Fibroblast of skin of left biceps (primary cell): ENCODE measurements at places on chromosomes 6 and 20.
A peak's percentile ranks its signal among the peaks of the same experiment; 100 is the strongest.

DNA sequence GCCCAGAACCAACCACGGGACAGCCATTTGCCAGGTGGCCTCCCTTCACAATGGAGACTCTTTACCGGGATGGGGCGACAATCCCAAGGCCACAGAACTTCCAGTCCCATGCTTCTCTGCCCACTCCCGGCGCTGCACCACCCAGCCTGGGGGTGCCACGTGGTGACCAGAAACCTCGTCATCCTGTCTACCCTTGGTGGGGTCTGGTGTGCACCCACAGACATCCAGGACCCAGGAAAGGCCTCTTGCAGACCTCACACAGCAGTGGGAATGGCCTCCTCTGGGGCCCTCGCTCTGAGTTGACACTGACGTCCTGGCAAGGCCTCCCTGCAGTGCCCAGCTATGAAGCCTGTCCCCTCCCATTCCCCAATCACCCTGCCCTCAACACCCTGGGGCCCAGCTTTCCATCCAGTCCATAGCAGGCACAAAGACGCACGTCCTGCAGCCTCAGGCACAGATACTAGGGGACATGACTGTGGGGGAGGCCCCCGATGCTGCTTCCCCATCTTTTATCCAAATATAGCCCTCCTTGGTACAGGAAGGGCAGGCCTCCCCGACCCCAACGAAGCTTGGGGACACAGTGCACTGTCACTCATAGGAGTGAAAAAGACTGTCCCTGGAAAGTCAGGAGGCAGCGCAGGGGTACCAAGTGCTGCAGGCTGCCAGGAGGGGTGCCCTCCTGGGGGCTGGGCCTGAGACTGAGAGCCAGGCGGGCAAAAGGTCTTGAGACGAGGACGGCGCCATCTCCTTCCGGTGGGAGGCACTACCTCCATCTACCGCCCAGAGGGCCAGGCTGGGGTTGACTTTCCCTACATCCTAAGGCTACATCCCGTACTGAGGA, 7.2 kb downstream of the CST7 start:
- no peak for DNase-seq

DNA sequence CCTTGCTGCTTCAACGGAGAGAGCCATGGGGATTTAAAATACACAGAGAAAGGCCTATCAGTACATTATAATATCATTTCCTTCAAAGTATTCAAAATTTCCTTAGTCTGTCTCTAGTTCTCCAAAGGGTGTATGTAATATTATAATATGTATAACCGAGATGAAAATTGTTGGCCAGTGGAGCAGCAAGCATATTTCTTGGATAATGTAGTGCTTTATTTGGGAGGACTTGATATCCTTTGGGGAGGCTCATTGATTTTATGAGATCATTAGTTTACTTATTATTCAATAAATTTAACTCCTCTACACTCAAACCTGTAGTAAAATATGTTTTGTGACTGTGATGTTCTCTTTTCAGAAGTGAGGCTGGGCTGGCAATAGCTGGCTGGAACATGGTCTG, 802.9 kb upstream of the FLRT3 start:
- no peak for DNase-seq

- DNase-seq = peak; percentile 95
Measured at GRCh38 chr20:17161673-17162481, 65.0 kb upstream of the PCSK2 start.

DNA sequence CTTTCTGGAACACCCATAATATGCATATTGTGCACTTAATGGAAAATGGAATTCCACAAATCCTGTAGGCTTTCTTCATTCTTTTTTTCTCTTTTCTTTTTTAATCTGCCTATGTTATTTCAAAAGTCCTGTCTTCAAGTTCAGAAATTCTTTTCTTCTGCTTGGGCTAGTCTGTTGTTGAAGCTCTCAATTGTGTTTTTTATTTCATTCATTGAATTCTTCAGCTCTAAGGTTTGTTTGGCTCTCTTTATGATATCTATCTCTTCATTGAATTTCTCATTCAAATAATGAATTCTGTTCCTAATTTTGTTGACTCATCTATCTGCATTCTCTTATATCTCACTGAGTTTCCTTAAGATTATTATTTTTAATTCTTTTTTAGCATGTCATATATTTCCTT, 10.1 kb downstream of the SPINT4 start:
- DNase-seq = no peak

- DNase-seq = no peak
Measured at GRCh38 chr6:136792095-136792409, 225 bp downstream of the MAP3K5 start.

DNA sequence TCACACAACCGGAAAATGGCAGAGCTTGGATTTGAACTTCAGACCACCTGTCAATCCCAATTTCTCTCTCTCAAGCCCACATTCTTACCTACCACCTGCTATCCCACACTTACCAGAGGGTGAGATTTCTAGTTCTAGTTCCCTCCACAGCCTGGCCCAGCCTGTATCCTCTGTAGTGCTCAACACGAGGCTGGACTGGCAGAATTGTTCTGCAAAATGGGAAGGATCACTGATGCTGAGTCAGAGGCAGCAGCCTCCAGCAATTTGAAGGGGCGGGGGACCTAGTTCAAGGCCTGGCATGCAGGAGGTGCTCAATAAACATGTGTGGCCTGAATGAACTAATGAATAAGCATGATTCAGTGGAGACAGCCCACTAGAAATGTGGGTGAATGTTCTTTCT, 53.6 kb upstream of the TTPAL start:
- DNase-seq = no peak

DNA sequence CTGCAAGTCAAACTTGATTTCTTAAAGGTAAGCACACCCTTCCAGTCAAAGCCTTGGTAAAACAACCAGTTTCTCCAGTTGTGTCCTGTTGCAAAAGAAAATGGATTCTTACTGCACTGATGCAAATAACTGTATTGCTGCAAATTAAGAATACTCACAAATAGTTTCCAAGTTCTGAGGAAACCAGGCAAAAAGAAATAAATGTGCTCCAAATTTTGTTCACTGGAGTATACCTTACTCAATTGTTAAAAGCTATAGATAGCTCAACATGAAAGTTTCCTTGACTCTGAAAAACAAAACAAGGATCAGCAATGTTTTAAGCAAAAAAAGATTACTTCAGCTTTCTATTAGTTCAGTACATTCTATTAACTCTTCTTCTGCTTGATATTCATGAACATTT, 75.2 kb downstream of the SLC16A10 start:
- DNase-seq = no peak

- no peak for DNase-seq
Measured at GRCh38 chr6:111874025-111874415, 768 bp upstream of the FYN start.

DNA sequence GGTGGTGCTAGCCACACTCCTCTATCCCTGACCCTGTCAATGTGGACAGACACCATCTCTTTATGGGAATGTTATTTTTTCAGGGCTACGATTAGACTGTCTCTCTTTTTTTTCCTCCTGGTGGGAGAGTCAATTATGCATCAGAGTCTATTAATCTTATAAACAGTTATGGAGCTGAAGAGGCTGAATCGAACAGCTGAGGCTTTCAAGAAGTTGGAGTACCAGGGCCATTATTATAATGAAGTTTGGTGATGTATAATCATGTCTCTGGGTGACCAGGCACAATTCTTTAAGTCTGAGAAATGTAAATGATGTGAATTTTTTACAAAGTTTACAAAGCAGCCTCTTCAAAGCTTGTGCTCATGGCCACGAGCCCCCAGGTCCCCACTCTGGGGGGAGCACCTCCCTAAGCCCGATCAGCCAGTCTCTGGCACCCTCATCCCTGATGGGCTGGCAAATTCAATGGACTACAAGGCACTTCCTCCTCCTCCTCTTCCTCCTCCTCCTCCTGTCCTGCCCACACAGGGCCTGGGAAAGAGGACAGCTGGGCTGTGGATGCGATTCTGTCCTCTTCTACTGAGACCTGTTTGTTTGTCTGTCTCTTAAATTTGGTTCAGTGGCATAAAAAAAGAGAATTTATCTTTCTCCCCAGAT, 43.9 kb upstream of the QKI start:
- DNase-seq = no peak

DNA sequence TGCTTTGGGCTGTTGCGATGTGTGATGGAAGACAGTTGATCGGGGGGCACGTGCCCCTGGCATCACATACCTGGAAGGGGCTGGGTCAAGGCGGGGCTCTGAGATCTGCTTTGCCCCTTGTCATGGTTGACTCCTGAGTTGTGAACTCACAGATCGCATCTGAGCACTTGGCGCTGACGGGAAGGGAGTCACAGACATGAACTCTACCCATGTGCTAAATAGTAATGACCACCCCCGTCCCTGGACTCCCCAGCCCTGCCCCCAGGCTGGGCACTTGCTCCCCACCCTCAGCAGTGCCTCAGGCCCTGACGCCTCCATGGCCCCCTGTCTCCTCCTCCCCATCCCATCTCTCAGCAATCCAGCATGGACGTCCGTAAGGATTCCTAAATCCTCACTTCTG, 107.0 kb downstream of the SYNDIG1 start:
- no peak for DNase-seq

- no peak for DNase-seq
Measured at GRCh38 chr6:112087916-112088315, 525 bp downstream of the FAM229B start.

- no peak for DNase-seq
Measured at GRCh38 chr20:10357974-10358373, 76.0 kb downstream of the MKKS start.

- no peak for DNase-seq
Measured at GRCh38 chr6:34260576-34261267, 11.9 kb upstream of the SMIM29 start.

DNA sequence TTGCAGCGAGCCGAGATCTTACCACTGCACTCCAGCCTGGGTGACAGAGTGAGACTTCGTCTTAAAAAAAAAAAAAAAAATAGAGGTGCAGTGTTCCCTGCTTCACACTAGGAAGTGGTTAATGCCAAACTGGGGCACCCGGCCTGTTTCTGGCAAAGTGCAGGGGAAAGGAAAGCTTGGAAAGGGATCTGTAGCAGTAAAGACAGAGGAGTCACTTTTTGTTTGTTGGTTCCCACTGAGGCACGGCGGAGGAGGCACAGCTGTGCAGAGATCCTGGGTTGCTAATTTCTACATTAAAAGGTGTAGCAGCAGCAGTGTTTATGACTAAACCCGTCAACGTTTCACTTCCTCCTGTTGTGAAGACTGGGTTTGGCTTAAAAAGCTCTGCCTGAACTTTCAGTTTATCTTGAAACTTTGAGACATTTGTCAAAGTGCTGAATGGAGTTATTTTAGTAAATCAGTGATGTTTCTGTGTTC, 125.6 kb downstream of the CARMIL1 start:
- DNase-seq = no peak

DNA sequence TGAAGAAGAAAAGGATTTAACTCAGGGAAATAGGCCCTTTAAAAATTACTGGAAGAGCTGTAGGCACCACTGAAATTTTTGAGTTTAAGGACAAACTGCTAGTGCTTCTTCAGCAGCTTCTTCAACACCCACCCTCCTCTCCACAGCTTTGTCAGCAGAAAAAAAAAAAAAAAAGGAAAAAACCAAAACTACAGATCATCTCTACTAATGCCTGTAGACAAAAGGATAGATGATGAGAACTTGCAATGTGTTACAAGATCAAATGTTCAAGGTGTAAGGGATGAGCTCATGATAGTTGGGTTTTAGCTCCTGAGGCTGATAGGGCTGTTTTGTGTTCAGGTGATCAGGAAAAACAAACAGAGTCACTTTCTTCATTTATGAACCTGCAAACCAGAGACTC, 55.2 kb upstream of the PREP start:
- no peak for DNase-seq

DNA sequence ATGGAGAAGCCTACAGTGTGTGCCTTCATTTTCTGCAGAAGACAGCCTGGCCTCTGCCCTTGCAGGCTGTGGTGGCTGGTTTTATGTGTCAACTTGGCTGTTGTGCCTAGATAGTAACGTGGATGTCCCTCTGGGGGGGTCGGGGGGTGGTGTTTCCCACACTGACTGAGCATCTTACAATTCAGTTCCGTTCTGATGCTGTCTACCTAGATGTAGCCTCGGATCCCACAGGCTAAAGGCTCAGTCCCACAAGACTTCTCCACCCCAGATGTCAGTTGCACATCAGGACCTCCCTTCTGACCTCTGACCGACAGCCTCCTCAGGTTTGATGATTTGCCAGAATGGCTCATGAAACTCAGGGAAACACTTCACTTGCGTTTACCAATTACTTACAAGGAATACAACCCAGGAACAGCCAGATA, 4.4 kb downstream of the PYGB start:
- DNase-seq = no peak

DNA sequence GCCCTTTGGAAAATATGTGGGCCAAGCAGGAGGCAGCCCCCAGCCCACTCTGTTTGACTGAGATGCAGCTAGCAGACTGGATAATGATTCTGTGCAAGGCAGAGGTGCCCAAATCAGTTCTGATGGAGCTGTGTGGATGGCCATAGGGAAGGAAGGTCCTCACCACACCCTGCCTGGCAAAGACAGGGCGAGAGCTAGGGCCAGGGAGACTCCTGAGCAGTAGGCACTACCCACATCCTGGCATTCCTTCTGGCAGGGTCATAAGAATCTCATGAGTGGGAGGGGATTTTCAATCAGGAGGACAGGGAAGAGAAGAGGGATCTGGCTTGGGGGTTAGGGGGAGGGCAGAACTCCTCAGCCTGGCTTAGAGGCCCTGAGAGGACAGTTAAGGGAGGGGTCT, 18.6 kb upstream of the TREM2 start:
- DNase-seq = no peak

- DNase-seq = no peak
Measured at GRCh38 chr6:7786214-7786661, 60.3 kb downstream of the BMP6 start.

DNA sequence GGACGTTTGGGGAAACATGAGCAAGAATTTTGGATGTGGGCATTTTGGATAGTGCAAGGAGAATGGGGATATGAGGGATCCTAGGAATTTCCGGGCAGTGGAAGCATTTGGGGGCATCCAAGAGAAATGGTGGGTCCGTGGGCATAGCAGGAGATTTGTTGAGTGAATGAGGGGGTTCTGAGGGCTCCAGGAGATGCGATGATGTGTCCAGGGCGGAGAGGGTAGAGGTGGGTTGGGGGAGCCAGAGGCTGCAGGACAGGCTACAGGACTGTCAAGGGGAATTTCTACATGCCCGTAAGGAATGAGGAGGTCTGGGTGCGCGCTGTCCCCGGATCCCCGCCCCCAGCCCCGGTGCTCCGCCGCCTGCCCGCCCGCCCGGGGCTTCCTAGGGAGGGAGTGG, 364 bp downstream of the FRS3 start:
- no peak for DNase-seq

- DNase-seq = no peak
Measured at GRCh38 chr6:34182751-34183531, 37.1 kb upstream of the GRM4 start.

DNA sequence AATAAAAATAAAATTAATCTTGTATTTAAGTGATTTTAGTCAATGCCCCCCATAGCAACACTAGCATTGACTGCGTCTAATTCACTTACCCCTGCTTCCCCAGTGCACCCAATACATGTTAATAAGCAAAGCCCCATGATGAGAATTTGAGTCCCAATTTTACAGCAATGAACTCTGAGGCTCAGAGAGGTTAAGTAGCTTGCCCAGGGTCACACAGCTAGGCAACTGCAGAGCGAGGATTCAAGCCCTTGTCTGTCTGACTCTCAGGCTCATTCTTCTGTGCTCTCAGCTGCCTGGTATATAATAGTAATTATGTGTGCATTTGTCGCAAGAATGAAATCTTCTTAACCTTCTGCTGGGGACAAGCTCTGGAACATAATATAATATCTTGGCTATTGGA, 8.5 kb downstream of the PABPC1L start:
- no peak for DNase-seq
